Stimulated activated CD4-positive, alpha-beta T cell treated with anti-CD3 and anti-CD28 coated beads, Interleukin-4, amount 100 ng/mL, for 1 hour (primary cell): ENCODE measurements at places on chromosomes 5 and 9.

DNA sequence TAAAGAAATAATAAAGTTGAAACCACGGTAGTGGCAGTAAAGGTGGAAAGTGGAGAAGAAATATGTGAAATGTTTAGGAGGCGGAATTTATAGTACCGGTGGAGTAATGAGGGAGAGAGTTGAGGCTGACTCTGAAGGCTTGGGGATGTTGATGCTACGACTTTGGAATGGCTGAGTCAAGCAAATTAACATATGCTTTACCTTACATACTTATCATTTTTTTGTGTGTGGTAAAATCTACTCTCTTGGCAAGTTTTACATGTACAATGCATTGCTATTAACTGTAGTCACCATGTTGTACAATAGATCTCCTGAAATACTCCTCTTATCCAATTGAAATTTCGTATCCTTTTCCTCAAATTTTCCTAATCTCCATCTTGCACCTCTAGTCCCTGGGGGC, 179.0 kb downstream of the TAF11L14 start:
- DNase-seq = no peak

DNA sequence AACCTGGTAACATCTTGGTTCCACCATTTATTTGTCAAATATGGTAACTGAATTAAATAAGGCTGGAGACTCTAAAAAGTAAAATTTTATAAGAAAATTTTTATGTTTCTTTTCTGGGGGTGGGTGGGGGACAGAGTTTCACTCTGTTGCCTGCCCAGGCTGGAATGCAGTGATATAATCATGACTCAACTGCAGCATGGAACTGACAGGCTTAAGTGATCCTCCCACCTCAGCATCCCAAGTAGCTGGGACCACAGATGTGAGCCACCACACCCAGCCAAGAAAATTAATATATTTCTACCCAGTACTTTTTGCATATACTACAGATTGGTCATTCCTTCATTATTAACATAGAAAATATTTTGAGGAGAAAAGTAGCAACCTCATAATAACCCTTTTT, 216.9 kb downstream of the DEPDC1B start:
- DNase-seq = no peak

DNA sequence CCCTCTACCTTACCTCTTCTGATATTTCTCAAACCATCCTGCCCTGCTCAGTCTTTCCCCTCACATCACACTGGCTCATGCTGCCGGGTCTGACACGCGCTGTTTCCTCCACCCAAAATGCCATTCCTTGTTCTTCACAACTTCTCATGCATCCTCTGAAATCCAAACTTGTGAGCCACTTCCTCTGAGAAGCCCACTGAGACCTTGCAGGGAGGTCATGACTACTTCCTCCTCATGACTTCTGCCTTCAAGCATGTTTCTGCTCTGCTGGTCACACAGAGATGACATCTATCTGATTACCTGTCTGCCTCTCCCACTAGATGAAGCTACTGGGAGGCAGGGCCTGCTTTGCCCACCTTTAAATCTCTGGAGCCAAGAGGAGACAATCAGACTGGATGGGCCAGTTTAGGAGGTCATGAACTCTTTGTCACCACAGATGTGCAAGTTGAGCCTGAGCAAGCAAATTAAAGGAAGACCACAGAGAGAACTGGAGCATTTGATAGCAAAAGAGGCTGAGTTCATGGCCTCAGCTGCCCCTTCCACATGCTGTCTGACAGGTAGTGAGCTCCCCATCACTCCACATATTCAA, 119.8 kb upstream of the TBC1D2 start:
- no peak for DNase-seq

DNA sequence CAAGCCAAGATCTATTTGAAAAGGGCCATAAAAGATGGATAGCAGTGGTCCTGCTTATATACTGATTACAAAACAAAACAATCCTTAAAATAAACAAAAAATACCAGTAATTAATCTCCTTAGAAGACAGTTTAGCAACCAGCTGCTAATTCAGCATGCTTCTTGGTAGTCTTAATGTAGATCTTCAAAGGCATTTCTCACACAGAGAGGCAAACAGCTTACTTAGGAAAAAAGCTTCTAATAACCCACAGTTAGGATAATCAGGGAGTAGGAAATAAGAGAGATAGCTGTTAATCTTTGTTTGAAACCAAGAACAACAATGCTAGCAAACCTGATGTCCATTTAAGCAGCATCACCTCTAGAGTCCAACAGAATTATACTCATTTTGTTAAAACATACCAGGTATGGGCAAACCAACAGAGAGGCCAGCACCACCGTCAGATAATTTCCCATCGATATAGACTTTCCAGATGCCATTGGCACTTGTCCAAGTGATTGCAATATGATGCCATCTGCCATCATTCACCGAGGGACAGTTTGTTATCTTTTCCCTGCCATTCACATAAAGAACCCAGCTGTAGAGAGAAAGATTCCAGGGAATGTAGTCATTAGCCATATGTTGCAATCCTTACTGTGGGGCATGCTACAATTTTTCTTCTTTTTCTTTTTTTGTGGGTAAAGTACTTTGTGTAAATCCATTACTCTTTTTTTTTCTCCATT, 105.6 kb upstream of the TXNDC8 start:
- DNase-seq = no peak

DNA sequence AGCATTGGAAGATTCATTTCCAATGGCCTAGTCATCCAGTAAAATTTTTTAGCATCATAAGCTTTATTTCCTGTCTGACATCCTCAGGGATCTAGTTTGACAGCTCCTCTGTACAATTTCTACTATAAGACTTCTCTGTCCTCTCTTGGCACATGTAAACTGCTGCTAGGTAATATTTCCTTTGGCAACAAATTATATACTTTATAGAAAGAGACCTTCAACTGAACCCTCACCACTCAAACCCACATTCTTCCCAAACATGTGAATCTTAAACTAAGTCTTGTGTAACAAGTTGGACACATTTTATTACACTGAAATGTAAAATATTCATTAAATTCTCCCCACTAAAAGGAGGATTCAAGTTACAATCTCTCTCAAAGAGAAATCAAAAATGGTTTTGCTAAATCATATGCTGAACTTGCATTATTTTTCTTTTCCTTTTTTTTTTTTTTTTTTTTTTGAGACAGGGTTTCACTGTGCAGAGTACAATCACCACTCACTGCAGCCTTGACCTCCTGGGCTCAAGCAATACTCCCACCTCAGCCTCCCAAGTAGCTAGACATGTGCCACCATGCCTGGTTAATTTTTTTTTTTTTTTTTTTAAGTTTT, 36.9 kb downstream of the SCAI start:
- no peak for DNase-seq

GRCh38 chr9:127319366-127320114, 55.0 kb downstream of the GARNL3 start:
- DNase-seq = no peak

DNA sequence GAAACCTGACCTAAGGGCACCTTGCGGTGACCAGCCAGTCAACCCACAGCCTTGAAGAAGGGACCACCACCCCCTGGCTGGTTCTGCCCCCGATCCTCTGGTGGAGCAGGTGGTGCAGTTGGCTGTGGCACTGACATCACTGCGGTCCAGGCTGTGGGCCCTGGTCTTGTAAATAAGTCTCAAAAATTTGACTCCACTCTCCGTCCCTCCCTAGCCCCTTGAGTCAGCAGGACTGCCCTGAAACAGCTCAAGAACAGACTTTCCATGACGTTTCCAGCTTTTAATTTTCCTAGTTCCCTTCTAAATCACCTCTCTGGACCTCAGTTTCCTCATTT, 134.8 kb upstream of the BOD1 start:
- no peak for DNase-seq

- no peak for DNase-seq
Measured at GRCh38 chr9:123231421-123231820, 37.0 kb downstream of the STRBP start.

GRCh38 chr5:145462525-145462924, 372.6 kb downstream of the PRELID2 start:
- no peak for DNase-seq

DNA sequence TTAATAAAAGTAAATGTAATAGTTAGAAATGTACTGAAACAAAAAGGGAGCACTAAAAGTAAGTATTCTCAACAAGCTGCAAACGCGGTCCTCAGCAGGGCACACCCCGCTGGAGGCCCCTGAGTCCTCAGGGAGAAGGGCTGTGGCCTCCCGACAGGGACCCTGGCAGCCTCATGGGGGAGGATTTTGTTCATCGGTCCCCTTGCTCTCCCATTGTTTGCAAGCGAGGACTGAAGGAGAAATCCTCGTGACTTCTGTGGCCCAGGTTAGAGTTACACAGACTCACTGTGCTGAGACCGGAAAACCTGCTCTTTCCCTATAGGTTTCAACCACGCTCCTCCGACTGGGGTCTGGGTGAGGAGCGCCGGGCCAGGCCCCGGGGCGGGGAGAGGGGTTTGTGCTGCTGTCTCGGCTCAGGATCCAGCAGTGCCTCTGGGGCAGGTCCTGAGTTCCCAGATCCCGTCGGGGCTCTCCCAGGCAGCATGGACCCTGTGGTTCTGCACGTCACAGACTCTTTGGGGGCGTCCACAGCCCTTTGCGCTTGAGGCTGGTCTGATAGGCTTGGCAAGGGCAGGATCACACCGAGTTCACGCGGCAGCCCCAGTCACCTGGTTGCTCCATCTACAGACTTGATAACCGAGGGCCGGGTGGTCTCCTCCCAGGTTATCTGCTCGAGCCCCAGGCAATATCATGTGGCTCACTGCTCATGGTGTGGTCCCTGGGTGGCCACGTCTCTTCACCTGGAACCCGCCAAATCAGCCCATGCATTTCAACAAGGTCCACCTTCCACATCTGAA, 38.8 kb downstream of the MRPL36 start:
- no peak for DNase-seq

DNA sequence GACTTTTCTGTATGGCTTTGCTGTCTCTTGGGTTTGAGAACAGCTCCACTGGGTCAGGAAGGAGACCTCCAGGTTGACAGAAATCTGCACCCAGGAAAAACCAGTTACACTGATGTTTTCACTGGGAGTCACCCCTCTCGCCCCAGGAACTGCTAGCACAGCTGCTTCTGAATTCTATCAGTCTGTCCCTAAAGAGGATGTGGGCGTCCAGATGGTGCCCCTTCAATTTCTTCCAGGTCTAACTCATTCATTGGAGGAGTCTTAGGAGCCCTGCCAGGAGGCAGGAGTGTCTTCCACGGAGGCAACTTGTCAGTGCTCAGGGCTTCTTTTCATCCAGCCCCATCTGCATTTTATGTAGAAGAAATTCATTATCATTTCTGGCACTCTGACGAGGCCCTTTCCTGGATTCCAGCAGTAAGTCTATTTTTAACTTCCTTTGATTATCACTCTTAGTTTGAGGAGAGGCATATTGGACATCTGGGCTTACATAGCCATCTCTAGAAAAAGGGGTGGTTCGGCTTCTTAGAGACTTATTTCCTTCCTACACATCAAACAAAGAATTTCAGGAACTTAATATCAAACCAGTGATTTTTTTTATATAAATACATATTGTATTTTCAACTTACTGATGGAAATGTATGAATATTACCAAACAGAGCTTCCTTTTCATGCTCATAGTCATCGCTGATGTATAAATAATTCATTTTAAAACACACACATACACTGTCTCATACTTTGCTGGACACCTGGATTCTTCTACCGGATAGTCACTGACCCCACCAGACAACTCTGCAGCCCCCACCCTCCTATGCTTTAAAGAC, 148.8 kb downstream of the IRX2 start:
- no peak for DNase-seq

GRCh38 chr5:93721071-93721470, 20.3 kb downstream of the POU5F2 start:
- no peak for DNase-seq

GRCh38 chr9:134526584-134527477, 114.8 kb upstream of the COL5A1 start:
- no peak for DNase-seq

DNA sequence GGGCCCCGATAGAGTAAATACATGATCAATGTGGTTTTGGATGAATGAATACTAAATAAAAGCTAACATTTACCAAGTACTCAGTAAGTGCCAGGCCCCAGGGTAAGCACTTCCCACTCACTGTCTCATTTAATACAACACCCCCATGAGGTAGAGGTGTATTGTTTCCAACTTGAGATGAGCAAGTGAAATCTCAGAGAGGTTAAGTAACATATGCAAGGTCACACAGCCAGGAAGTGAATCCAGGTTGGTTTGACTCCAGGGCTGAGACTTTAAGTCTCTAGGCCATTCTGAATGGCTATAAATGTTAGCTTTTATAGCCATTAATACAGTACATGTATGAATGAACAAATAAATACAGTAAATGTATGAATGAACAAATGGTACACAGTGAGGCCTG, 39.4 kb downstream of the LHX2 start:
- DNase-seq = no peak

DNA sequence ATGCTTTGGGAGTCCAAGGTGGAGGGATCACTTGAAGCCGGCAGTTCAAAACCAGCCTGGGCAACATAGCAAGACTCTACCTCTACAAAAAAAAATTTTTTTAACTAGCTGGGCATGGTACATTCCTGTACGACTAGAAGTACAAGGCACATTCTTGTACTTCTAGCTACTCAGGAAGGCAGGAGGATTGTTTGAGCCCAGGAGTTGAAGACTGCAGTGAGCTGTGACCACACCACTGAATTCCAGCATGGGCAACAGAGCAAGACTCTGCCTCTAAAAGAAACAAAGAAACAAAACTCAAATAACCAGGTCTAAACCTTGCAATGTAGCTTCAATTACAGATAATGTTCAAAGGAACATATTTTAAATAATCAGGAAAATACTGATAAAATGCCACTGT, 56.2 kb downstream of the SSBP2 start:
- DNase-seq = no peak

GRCh38 chr5:1349246-1349645, 4.3 kb upstream of the CLPTM1L start:
- DNase-seq = no peak

GRCh38 chr5:141762790-141763368, 80.8 kb upstream of the ARAP3 start:
- no peak for DNase-seq

- no peak for DNase-seq
Measured at GRCh38 chr5:128537221-128537999, 635 bp downstream of the FBN2 start.

- no peak for DNase-seq
Measured at GRCh38 chr9:15300218-15300617, 6.8 kb downstream of the TTC39B start.

DNA sequence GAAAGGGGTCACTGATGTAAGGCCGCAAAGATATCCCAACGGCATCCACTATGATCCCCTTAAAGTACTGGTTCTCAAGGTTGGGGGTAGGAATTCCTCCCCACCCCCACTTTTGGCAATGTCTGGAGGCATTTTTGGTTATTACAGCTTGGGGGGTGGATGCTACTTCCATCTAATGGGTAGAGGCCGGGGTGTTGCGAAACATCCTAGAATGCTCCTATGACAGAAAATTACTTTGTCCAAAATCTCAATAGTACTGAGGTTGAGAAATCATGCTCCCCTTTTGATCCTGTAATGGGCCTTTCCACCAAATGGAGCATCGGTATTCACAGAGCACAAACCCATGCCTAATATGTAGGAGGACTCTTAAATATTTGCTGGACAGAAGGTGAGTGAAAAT, 20.8 kb upstream of the TCERG1 start:
- no peak for DNase-seq

- DNase-seq = no peak
Measured at GRCh38 chr5:36269478-36269877, 27.8 kb upstream of the NADK2 start.

- no peak for DNase-seq
Measured at GRCh38 chr5:135051872-135052271, 17.8 kb upstream of the PITX1 start.

- no peak for DNase-seq
Measured at GRCh38 chr9:101114317-101114716, 85.8 kb downstream of the PLPPR1 start.
